Caudate nucleus (tissue), 63 donors: ENCODE measurements at places on chromosomes 5 and 9.
A peak's percentile ranks its signal among the peaks of the same experiment; 100 is the strongest.

GRCh38 chr9:34655394-34655793 is 3.4 kb downstream of the IL11RA start:
- no peak for DNase-seq

DNA sequence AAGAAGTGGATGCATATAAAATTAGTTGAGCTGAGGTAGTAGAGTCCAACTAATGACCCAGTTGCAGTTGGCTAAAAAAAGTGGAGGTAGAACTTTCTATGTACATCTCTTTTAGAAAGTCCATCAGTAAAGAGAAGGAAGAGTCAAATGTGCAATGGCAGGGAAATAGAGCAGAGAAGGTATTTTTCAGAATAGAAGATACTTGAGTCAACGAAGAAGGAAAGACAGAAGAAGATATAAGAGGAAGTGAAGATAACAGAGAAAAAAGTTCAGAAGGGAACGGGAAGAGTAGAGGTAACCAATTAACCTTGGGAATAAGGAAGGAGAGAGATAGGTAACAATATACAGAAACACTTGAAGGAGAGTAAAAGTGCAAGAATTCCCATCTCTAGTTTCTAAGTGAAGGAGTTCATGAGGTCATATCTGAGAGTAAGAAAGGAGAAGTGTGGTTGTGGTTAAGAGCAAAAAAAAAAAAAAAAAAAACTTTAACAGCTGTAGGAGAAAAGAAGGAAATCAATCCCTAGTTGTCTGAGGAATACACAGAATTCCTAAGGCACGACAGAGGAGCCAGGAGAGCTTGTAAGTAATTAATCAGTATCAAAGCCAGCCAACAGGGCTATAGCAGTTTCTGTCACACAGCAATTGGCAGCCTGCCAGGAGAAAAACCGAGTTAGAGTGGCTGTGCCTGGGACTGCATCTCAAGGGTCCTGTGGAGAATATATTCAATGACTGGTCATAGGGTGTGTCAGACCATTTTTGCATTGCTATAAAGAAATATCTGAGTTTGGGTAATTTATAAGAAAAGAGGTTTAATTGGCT is 61.0 kb downstream of the ARL15 start:
- DNase-seq, result no peak

DNA sequence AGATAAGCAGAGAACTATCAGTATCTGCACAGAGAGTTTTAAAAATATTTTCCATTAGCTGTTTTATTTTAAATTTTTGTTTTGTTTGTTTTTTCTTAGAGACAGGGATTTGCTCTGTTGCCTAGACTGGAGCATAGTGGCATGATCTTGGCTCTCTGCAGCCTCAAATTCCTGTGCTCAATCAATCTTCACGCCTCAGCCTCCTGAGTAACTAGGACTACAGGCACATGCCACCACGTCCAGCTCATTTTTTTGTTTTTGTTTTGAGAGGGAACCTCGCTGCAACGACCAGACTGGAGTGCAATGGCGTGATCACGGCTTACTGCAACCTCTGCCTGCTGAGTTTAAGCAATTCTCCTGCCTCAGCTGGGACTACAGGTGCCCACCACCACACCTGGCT is 138.2 kb upstream of the LPAR1 start:
- no peak for DNase-seq

DNA sequence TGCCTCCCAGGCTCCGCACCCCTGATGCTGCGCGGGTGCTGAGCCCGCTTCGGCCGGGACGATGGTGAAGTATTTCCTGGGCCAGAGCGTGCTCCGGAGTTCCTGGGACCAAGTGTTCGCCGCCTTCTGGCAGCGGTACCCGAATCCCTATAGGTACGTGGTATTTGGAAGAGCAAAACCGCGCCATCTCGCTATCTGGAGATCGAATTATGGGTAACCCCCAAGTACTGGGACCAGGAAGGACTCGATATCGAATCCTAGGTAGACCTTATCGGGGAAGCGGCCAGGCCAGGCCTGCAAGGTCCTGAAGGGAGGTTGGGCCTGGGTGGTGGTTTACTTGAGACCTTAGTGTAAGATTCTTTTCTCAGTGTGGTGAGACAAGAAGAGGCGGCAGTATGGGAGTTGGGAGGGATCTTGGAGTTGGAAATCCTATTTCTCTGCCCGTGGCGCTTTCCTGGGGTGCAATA is 359 bp downstream of the PRELID1 start:
- DNase-seq, result no peak

- DNase-seq, result no peak
Measured at GRCh38 chr5:23253621-23254198, 253.7 kb upstream of the PRDM9 start.

GRCh38 chr5:81316571-81316970 is 15.2 kb downstream of the ZCCHC9 start:
- no peak for DNase-seq

- no peak for DNase-seq
Measured at GRCh38 chr5:154342963-154343362, 102.8 kb upstream of the SAP30L start.

- DNase-seq, result no peak
Measured at GRCh38 chr5:15326471-15326870, 173.5 kb upstream of the FBXL7 start.

DNA sequence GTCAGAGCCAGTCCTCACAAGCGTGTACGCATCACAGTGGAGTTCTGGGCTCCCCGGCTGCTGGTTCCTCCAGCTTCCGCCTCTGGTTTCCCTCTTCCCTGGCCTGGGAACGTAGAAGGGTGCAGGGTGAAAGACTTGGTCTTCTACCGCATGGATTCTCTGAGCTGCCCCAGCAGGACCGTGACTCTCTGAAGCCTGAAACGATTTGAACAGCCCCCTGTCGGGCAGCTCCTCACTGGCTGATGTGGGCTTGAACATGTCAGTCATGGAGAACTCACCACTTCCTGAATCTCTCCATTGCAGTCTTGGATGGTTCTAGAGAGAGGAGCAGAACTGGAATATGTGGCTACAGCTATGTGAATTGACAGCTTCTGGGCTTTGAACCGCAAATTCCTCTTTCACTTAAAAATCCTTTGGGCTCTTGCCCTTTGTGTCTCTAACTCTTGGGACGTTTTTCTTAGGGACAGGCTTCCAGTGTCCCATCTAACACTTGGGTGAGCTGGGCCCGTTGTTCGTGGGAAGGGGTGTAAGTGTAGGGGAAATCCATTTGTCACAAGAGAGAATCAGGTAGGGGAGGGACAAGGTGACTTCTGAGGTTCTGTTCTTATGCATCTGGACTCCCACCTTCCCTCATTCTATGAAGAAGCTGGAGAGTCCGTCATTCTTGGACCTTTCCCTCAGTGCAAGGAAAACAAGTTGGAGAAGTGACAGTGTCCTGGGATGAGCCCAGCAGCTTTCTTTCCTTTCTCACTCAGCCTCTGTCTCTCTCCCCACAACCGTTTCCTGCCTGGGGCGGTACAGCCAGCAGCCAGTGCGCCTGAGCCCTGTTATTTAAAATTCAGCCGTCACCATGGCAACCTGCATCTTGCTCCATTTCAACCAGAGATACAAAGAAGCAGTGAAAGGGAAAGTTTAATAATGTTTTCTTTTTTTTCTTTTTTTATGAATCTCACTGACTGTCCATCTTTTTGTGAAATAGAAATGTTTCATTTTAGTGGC is 84.7 kb downstream of the PTTG1 start:
- DNase-seq, result peak; percentile 7

DNA sequence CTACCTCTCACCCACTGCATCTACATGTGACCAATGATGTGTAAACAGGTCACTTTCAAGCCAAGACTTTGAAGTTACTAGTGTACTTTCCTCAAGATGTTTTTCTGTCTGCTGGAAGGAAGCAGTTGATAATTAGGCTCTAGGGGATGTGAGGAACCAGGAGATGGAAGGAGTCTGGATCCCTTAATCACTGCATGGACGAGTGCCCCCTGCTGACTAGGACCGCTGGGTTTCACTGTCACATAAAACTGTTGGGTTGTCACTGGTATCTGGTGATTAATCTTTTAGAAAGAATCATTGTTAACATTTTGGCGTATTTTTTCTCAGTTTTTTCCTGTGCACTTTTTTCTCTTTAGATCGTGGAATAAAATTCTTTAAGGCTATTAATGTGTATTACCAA is 79.5 kb downstream of the SREK1 start:
- no peak for DNase-seq

DNA sequence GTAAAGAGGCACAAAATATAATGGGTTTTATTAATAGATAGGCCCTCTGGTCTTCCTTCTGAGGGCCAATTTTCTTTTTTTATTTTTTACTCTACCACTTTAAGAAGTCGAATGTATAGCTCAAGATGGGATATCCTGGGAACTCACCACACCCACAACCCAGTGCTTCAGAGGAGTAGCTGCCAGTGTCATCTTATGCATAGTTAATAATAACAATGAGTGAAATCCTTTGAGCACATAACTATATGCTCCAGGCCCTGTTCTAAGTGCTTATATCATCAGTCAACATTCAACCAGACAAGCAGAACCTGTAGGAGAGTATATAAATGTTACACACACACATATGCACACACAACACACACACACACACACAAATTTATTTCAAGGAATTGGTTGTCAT is 150.3 kb upstream of the ACTBL2 start:
- no peak for DNase-seq

DNA sequence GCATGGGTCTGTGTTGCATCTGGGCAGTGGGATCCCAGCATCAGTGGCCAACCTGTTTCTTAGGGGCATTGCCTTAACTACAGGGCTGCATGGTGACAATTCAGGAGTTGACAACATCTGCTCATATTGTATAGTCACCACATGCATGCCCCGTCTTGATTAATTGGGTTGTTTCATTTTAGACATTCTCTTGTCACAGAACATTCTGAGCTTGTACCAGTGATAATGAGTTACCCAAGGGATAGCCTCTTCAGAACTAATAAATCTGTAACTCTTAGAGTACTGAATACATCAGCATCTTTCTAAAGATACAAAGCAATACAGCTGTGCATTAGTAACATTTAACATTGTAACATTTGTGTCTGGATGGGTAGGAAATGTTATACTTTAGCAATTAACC is 426.5 kb upstream of the CD180 start:
- DNase-seq, result no peak

GRCh38 chr5:93596676-93597490 is 13.9 kb downstream of the NR2F1 start:
- DNase-seq, result no peak

GRCh38 chr5:58185801-58186200 is 274.1 kb downstream of the PLK2 start:
- DNase-seq, result no peak

DNA sequence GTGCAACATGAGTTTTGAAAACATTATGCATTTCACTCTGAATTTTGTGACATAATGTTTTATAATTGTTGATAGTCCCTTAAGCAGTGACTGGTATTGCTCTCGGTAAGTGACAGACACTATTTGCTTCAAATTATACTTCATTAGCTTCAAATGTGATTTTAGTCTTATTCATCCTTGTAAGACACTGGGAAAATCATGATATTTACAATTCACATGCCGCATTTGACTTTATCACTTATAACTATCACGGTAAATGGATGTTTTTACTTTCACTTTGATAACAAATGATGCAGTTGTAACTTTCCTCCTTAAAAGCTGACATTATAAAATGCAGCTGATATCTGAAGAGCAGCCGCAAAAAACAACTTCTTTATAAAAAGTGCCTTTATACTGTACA is 44.1 kb upstream of the ITGA2 start:
- no peak for DNase-seq

DNA sequence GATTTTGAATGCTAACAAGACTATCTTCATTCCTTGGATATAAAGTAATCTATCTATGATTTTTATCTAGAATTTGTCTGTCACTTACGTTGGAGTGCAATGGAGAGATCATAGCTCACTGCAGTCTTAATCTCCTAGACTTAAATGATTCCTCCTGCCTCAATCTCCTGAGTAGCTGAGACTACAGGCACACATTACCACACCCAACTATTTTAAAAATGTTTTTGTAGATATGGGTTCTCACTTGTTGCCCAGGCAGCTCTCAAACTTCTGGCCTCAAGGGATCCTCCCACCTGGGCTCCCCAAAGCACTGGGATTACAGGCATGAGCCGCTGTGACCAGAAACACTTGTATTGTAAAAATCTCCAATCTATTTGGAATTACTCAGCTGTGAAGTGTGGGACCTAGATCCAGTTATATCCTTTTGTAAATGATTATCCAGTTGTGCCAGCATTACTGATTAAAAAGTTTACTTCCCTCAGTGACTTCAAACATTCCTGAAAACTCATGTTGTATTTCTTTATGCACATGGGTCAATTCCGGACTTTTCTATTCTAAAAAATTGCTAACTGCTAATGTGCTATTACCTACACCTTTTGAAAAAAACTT is 1793.8 kb upstream of the WWC1 start:
- DNase-seq, result no peak

DNA sequence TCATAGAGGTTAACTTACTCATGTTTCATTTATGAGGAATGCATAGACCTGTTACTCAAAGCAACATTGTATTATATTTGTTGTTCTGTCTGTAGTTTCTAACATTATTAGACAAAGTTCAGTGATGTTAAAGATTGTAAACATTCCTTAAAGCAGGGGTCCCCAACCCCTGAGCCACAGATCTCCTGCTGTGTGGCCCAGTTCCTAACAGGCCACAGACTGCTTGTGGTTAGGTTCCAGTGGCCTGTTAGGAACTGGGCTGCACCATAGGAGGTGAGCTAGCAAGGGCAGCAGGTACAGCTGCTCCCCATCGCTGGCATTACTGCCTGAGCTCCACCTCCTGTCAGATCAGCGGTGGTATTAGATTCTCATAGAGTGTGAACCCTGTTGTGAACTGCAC is 181.1 kb downstream of the KDM4C start:
- no peak for DNase-seq

- DNase-seq, result peak; percentile 78
Measured at GRCh38 chr9:113593682-113594281, 130.3 kb downstream of the RGS3 start.

GRCh38 chr9:92746567-92747458 is 17.8 kb downstream of the BICD2 start:
- no peak for DNase-seq

- no peak for DNase-seq
Measured at GRCh38 chr9:38486056-38486615, 61.9 kb upstream of the IGFBPL1 start.

DNA sequence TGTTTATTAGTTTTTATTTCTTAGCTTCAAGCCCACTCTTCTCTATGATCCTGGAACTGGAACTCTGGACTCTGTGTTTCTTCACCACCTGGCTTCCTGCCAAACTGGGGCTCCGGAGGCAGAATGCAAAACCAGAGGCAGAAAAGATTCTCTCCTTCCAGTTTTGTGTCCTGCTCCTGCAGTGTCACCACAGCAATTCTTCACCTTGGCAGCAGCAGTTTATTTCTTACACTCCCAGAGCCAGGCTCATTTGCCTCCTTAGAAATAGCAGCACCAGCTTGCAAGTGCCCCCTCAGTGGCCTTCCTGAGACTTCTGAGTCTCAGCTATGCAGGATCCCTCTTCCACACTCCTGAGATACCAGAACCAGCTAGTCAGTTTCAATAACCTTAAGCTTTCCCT is 26.7 kb upstream of the CAMK4 start:
- no peak for DNase-seq

GRCh38 chr9:14538526-14538925 is 154.7 kb downstream of the ZDHHC21 start:
- DNase-seq, result no peak
